SJCRH30 (cell line): ENCODE measurements at places on chromosomes 3 and 15. TPM values are rescaled to one million over a fixed set of nuclear protein-coding genes. Genes with fewer than 3 reads are reported as not detected.
A peak's percentile ranks its signal among the peaks of the same experiment; 100 is the strongest.

- H3K4me3 ChIP-seq: no peak overlapping the region
- no peaks in the 10 kb centered on the region for H3K36me3 ChIP-seq
- DNase-seq: no peak
- H3K4me1 ChIP-seq: peaks cover 3% of the 10 kb centered on the region; the same call in 1 of the 2 replicates
These were observed 57.9 kb downstream of the TNIK start for GRCh38 chr3:171402281-171402680.

GRCh38 chr3:66355394-66355793 is 134.6 kb downstream of the SLC25A26 start:
- no peaks in the 10 kb centered on the region for H3K4me1 ChIP-seq
- H3K27ac ChIP-seq: no peak overlapping the region
- H3K36me3 ChIP-seq: no peaks in the 10 kb centered on the region
- H3K27me3 ChIP-seq: no peaks in the 10 kb centered on the region
- DNase-seq: no peak
- H3K4me3 ChIP-seq: no peak overlapping the region

The SCAMP5 gene
- total RNA-seq: 13.5 and 14.4 TPM in 2 replicates

- H3K27ac ChIP-seq: no peak overlapping the region
- no peak overlapping the region for H3K4me3 ChIP-seq
- DNase-seq: no peak
- H3K4me1 ChIP-seq: no peaks in the 10 kb centered on the region
These were observed 44.0 kb downstream of the SUCLG2 start for GRCh38 chr3:67610458-67610857.

DNA sequence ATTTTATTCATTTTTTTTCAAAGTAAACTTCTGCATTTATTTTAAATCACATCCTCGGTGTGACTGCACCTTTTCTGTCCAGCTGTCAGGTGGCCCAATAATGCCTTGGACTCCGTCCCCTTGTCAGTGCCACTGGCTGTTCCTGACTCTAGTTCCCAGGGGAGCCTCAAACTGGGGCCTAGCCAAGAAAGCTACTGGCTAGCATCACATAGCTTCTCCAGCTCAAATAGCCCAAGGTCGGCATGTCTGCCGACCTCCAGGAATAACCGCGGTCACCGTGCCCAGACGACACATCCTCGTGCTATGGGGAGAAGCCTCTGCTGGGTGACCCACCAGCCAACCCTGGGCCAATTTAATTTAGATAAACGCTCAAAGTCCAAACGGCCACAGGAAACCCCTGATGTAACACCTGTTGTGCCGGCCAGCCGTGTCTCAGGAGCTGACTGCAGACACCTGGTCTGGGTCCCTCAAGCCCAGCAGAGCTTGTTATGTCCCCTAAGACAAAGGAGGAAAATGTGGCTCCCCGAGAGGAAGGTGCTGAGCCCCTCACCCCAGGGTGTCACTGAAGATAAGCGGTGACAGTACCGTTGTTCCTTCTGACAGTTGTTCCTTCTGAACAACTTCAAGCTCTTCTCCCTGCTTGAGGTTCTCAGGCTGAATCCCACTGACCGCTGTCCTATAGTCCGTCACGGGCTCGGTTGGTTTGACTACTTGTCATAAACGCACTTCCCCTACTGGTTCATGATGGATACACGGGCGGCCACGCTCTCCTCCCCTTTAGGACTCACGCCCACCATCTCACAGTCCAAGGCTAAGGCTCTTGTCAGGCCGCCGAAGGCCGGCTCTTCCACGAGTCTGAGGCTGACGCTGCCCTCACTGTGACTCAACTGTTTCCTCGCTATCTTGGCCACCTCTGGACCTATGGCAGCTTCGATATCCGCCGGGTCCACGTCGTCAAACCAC is 126.2 kb downstream of the KLF13 start:
- H3K27me3 ChIP-seq: no peaks in the 10 kb centered on the region
- no peaks in the 10 kb centered on the region for H3K36me3 ChIP-seq
- no peak overlapping the region for H3K27ac ChIP-seq
- no peaks in the 10 kb centered on the region for H3K4me1 ChIP-seq
- no peak for DNase-seq

The AADACL2 gene
- not detected in 2 replicates for total RNA-seq

DNA sequence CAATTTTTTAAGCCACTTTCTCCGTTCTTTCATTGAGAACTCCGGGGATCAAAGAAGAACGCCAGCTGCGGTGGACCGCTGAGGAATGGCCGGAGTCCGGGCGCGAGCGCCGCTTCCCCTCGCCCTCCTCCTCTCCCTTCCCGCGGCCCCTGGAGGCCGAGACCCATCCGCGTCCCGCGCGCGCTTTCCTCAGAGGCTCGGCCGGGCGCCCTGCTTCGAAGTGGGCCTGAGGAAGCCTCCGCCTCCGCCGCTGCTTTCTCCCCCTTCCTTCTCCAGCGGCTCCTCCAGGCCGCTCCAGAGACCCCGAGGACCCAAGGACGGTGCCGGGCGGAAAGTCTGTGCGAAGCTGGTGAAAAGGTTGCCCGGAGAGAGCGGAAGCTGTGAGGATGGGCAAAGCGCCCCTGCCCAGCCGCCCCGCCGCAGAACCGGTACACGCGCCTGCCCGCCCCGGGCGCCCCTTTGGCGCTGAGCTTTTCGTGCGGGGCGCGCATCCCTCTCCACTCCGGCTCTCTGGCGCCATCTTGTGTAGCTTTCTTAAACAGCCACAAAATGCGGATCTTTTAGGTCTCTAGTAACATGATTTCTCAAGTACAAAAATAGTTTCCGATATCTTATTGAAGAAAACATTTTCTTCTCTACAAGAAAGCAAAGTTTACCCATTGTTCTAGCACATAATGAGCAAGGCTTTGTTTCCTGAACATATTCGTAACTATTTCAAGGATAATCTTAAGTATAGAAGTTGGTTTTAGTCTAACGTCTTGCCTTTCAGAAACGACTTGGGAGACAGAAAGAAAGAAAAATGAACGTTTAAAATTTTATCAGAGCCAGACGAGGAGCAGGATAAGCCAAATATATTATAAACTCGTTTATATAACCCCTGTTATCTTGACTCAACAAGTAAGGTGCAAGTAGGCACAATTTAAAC is 59.2 kb upstream of the FAM174B start:
- no peaks in the 10 kb centered on the region for H3K27me3 ChIP-seq
- H3K4me1 ChIP-seq: no peaks in the 10 kb centered on the region
- H3K36me3 ChIP-seq: no peaks in the 10 kb centered on the region
- peak; percentile 96 for DNase-seq

GRCh38 chr3:87975716-87976115 is 83.1 kb downstream of the CGGBP1 start:
- H3K4me3 ChIP-seq: no peak overlapping the region
- H3K36me3 ChIP-seq: no peaks in the 10 kb centered on the region
- no peaks in the 10 kb centered on the region for H3K4me1 ChIP-seq
- no peaks in the 10 kb centered on the region for H3K27me3 ChIP-seq
- H3K27ac ChIP-seq: no peak overlapping the region
- no peak for DNase-seq

DNA sequence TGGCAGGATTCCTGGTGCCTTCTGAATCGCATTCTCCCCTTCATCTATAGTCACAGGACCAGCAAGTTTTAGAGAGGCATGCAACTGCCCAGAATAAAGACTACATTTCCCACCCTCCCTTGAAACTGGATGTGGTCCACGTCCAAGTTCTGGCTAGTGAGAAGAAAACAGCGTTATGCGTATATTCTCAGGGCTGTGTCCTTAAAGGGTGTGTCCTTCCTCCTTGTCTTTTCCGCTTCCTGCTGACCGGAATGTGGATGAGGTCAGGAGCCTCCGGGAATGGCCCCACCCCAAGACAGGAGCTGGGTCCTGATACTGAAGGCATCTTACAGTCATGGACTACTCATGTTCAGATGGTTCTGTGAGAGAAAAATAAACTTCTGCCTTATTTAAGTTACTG is 20.2 kb downstream of the CHST2 start:
- H3K27ac ChIP-seq: no peak overlapping the region
- no peaks in the 10 kb centered on the region for H3K36me3 ChIP-seq
- DNase-seq: peak; percentile 24
- peaks cover 9% of the 10 kb centered on the region for H3K4me1 ChIP-seq
